ENCODE measurements at places on chromosomes 12 and 14.

DNA sequence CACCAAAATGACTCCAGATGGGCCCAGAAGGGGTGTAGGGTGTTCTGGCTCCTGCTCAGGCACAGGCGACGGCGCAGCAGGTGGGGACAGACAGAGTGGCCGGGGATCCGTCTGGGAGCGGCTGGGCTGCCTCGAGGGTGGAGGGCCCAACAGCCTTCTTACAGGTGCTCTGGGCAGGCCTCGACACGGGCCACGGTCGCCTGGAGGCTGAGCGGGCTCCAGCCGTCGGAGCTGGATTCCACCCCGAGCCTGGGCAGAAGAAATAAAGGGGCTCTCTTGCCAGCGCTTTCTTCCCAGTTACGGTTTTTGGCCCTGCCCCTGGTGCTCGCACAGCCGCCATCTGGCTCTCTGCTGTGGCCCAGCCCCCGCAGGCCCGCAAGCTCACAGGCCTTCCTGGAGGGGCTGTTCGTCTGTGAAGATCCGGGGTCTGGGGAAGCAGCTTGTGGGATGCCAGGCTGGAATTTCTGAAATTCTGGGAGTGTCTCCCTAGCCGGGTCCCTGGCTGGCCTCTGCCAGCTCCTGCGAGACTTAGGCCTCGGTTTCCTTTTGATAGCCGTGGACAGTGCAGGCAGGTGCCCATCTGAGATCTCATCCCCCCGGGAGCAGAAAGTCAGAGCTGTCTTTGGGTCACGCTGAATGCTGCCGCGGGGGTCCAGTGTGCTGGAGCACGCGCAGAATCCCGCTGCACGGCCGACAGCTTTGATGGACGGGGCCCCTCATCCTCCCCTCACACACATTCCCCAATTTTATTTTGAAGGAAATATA is 122.7 kb downstream of the PAPOLA start:
- DNase-seq, result no peak

- DNase-seq, result no peak
Measured at GRCh38 chr12:72207486-72208409, 64.4 kb upstream of the TRHDE start.

DNA sequence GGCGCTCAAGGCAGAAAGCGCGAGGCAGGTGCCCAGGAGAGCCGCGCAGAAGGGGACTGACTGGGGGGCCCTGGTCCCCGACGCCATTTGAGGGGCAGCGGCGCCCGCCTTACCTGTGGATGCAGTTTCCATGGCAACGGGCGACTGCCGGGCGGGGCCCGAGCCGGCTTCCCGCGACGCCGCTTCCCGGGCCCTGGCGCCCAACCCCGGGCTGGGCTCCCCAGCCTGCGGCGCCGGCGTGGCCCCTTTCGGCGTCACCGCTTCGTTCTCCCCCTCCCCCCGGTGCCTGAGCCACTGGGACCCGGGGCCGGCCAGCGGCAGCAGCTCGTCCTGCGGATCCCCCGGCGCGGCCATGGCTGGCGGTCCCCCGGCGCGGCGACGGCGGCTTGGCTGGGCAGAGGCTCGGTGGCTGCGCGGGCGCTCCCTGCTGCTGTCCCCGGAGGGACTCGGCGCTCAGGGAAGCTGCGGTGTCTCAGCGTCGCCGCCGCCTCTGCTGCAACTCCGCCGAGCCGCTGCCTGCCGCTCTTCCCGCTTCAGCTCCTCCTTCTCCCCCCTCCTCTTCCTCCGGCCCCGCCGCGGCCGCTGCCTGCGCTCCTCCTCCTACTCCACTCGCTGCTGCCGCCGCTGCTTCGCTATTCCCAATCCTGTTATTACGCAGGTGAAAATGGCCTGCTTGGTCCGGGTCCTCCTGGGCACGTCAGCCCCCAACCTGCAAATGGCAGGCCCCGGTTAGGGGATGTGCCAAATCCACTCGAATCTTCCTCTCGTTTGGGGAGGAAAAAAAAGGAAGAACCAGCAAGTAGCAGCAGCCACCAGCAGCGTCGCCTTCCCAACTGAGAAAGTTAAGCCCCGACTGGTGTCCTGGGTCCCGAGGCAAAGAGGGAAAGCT is at the start of gene RTN1:
TSS of gene RTN1 (minus strand) at position 500 of the 889 bp plus-strand sequence. CDS start at position 354, 146 bp downstream.
- DNase-seq, result peak; percentile 73

GRCh38 chr12:126651133-126651532 is 1585.9 kb downstream of the AACS start:
- DNase-seq, result no peak

- DNase-seq, result peak; percentile 90
Measured at GRCh38 chr14:74655599-74656395, 43.8 kb upstream of the LTBP2 start.

GRCh38 chr12:113422030-113422885 is at the start of gene SDSL:
SDSL (plus strand) TSS chr12:113422380; CDS start chr12:113427983, 5,603 bp downstream.
- peak; percentile 65 for DNase-seq

- no peak for DNase-seq
Measured at GRCh38 chr14:95918466-95918865, 41.8 kb downstream of the TUNAR start.

- no peak for DNase-seq
Measured at GRCh38 chr12:11771895-11772502, 122.5 kb downstream of the ETV6 start.

DNA sequence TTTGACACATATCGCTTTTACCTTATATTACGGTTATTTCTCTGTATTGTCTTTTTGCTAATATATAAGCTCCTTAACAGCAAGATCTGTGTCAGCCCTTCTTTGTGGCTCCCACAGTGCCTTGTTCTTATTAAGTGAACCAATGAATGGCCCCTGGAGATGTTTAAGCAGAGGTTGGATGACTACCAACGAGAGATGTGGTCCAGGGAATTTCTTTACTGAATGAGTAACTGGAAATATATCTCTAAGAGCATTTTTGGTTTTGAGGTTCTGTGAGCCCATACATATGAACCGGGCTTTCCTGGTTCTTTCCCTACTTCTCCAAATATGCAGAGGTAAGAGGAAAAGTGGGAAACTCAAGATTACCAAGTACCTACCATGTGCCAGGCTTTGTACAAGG is 23.5 kb downstream of the CALCOCO1 start:
- DNase-seq, result no peak

GRCh38 chr14:52325630-52326029 is 11.5 kb downstream of the PTGER2 start:
- DNase-seq, result no peak

GRCh38 chr12:116101991-116102390 is 175.5 kb downstream of the MED13L start:
- peak; percentile 73 for DNase-seq

GRCh38 chr14:83290447-83290846 is 1756.8 kb upstream of the SEL1L start:
- DNase-seq, result no peak

GRCh38 chr12:98594050-98594835 is 757 bp downstream of the SLC25A3 start:
- DNase-seq, result peak; percentile 45

- peak; percentile 96 for DNase-seq
Measured at GRCh38 chr14:94173885-94174603, at the start of gene PPP4R4. PPP4R4 (plus strand) TSS chr14:94174322; CDS start chr14:94174466, 144 bp downstream.

- DNase-seq, result no peak
Measured at GRCh38 chr12:57107456-57108155, 3.6 kb downstream of the STAT6 start.

GRCh38 chr12:19074700-19075099 is 54.8 kb upstream of the PLEKHA5 start:
- no peak for DNase-seq

DNA sequence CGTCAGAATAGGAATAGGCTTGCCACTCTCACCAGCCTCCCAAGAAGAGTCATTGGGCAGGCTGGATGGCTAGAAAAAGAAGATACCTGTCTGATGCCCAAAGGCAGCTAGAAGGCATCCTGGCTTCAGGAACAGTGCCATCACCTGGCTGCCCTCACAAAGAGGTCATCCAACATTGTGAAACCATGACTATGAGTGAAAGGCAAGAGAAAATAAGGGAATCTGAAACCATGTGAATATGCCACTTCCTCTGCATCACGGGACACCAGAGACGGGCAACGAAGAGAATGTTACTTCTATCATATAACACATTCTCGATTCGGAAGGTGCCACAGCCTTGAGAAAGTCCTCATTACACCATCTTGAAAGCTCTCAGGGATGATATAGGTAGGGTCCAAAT is 182.0 kb downstream of the DAD1 start:
- no peak for DNase-seq

DNA sequence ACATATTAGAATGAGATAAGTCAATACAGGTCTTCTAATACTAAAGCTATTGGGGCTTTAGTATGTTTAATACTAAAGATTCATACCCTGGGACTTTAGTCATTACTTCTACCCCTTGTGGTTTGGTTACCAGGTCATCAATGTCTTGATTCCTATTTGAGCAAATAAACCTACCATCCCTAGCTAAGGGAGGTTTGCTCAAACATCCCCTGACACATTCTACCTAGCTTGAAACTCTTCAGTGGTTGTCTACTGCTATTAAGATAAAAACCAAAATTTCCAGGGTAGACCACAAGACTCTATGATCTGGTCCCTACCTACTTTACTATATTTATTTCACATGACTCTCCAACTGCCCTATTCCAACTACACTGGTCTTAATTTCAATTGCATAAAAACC is 7.3 kb upstream of the C2CD5 start:
- no peak for DNase-seq

DNA sequence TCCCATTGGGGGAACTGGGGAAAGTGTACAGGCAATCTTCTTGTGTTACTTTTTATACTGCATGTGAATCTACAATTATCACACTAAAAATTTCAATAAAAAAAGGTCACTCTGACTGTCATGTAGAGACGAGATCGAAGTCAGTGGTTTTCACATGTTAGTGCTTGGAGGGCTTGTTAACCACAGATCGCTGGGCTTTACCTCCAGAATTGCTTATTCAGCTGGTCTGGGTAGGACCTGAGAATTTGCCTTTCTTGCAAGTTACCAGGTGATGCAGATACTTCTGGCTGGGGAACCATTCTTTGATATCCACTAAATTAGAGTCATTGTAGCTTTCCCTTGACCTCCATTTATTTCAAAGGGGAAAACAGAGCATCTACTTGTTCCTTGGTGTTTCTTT is 62.8 kb upstream of the SLC38A4 start:
- no peak for DNase-seq

DNA sequence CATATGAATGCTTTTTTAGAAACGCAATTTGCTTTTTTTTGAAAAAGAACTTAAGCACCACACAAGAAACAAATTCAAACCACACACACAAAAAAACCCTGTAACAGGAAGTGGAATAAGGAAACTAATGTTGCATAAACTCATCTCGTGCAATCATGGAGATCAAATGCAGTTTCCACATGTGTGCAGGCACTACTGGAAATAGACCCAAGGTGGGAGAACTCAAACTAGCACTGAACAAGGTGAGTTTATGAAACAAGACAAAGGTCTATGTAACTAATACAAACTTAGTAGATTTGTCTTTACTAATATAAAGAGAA is 17.5 kb downstream of the NIN start:
- DNase-seq, result no peak

GRCh38 chr14:72883961-72884360 is 9.9 kb downstream of the DPF3 start:
- no peak for DNase-seq

- DNase-seq, result no peak
Measured at GRCh38 chr12:118982984-118983761, 1.8 kb downstream of the SRRM4 start.

DNA sequence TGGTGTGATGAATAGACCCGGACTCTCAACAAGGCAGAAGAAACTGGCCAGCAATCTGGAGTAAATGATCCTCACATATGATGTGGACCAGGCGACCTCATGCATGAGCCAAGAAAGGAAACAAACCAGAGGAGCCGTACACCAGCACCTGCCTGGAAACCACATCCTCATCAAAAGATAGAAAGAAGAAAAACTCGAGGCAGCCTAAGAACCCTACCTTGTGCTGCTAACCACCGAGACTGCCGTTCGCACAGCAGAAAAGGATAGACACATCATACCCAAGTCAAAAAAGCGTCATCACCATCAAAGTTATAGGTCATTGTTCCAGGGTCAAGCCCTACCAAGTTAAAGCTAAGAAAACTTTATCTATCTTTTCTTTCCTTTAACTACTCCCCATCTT is 66.7 kb downstream of the RESF1 start:
- no peak for DNase-seq

DNA sequence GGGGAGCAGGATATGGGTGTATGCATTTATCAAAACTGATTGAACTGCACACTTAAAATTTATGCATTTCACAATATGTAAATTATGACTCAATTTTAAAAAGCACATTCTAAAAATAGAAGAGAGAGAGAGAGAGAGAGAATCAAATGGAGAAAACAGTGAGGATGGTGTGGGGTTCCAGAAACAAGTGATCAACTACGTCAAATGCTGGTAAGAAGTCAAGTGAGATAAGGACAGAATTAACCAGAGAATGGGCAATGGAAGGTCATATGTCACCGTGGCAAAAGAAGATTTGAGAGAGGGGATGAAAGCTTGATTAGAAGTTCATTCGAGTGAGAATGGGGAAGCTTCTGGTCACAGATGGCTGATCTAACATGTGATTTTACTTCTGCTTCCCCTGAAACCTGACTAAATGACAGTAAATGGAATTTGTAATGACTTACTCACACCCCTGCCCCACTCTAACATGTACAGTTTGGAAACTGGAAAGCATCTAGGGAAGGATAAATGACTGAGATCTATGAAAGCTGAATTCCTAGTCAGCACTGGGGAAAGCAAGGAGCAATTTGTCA is 276.5 kb upstream of the AMIGO2 start:
- DNase-seq, result no peak

GRCh38 chr12:107894589-107894988 is 120.1 kb downstream of the ASCL4 start:
- DNase-seq, result no peak

GRCh38 chr12:14605401-14605989 is 37.8 kb upstream of the PLBD1 start:
- no peak for DNase-seq

DNA sequence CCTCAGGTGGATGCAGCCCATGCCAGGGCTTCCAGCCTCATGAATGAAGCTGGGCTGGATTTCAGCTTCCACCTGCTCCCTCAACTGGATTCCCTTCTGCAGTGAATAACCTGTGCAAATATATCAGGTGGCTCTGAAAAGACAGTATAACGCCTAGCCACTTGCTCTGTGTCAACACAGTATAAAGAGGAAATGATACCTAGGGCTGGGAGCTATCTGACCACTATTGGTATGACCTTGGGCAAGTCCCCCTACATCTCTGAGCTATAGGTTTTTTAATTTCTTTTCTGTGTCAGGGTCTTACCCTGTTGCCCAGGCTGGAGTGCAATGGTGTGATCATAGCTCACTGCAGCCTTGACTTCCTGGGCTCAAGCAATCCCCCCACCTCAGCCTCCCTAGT is 19.8 kb downstream of the ISM2 start:
- DNase-seq, result no peak

- DNase-seq, result no peak
Measured at GRCh38 chr12:123748661-123749060, 13.4 kb upstream of the DNAH10 start.

DNA sequence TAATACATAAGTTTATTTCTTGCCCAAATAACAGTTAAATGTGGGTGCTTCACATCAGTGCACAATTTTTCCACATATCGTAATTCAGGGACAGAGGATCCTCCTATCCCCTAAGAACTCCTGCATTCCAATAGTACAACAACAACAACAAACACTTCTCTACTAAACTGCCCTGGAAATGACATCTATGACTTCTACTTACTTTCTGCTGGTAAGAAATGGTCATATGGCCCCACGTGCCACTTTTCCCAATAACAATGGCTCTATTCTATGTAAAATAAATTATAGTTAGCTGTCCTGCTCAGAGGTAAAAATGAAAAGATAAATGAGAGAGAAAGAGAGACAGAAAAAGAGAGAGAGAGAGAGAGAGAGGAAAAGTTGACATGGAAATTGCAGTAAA is 308.5 kb downstream of the ATXN7L3B start:
- DNase-seq, result no peak
